Hepatocyte (in vitro differentiated cells): ENCODE measurements at places on chromosomes 7 and 10. TPM values are rescaled to one million over a fixed set of nuclear protein-coding genes. Genes with fewer than 3 reads are reported as not detected.
A peak's percentile ranks its signal among the peaks of the same experiment; 100 is the strongest.

DNA sequence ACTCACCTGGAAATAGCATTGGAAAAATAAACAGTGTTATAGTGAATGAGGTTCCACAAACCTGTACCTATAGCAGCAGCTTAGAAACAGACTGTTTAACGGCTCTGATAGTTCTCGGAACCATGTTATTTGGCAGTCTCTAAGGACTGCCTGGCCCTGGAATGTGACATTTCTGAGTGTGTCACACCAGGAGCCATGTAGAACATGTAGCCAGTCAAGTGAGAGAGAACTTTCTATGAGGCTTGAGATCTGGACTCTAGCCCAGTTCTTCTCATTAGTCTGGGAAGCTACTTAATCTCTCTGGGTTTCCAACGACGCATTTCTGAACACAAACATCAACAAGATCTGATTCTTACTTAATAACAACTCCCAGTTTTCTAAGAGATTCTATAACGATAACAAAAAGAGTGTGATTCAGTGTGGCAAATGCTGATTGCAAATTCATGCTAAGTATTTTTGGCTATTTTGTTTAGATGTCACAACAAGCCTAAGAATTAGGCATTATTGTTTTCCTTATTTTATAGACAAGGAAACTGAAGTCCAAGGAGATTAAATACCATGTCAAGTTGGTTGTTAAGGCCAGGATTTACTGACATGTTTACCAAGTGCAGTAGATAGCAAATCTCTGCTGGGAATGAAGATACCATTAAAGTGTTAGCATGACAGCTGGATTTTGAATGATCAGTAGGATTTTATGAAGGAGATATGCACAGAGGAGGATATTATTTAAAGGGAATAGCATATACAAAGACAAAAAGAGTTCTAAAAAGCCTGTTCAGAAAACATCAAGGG lies 47.2 kb downstream of the APBB1IP start:
- peak; percentile 17 for DNase-seq

- peak; percentile 60 for DNase-seq
Observed at GRCh38 chr7:129664029-129665012, 52.8 kb downstream of the NRF1 start.

DNA sequence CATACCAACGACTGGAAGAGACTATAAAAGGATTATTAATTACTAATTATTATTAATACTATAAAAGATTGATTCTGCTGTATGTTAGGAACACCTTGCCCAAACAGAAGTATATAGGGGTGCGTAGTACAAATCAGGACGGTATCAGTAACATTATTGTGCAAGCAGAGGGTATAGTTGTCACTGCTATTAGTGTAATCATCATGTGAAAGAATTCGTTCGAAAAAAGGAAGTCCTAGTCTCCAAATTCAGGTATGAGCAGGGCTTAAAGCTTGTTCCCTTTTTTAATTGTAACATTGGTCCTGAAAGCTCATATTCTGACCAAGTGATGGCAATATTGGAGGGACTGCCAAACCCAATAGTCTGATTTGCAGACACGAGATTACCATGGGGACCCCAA lies 81.8 kb downstream of the THSD7A start:
- no peak for DNase-seq

DNA sequence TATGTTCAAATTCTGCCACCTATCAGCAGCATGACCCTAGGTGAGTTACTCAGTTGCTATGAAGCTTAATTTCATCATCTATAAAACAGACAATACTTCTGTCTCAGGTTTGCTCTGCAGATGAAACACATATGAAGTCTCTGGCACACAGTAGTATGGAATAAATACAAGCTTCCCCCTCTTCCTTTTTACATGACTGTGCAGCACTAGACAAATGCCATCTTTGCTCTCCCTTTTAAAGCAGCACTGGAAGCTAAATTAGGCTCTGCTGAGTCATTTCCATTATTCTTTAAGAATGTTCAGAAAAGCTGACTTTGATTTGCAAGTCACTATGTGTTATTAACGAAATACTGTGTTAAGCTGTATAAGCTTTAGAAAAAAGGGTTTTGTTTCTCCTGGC lies 40.7 kb upstream of the ANAPC16 start:
- no peak for DNase-seq

DNA sequence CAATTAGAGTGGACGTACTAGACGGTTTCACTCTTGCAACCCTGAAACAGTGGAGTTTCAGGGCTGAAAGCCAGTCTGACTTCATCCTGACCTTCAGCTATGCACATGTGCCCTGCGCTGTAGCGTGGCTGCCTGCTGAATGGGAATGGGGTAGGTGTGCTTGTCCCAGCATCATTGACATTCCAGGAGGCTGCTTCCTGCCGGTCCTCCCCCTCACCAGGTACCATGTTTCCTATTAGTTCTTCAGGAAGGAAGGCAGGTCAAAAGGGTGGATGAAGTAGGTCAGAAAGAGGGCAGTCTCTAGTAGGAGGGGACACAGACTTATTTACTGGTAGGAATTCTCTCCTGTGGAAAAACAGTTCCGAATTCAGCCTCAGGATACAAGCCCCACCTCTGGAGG lies 551.8 kb upstream of the GALNT17 start:
- no peak for DNase-seq

- no peak for DNase-seq
Observed at GRCh38 chr7:29825775-29826529, 19.6 kb downstream of the WIPF3 start.

GRCh38 chr10:73517166-73517888 lies 21.5 kb upstream of the PPP3CB start:
- no peak for DNase-seq

GRCh38 chr7:115299397-115300037 lies 377.6 kb downstream of the MDFIC start:
- no peak for DNase-seq

DNA sequence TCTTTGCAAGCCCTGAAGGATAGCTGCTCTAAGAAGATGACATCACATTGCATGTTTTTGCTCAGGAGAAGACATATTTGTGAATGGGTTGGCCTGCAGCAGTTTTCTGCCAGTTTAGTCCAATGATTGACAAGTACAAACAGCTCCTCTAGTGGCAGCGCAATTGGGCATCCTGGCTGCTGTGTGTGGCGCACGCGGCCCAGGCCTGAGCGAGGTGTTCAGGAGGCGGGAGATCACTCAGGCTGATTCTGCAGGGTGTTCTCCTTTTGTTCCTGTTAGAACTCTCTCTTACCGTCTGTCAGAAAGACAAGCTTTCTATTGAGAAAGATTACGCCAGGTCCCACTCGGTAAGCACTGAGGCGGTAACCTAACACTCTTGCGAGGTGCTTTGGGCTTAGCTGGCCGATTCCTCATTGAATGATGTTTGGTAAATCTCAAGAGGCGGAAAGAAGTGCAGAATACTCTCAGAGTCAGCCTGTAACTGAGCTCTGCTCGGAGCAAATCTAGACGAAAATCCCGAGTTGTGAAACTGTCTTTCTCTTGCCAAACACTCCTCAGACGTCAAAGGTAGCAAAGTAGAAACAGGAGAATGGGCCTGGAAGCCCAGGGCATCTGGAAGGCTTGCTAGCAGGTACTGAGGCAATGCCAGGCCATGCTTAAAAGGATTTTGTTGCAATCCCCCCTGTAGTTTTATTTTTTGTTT lies 219.2 kb upstream of the BMPER start:
- DNase-seq = peak; percentile 19

GRCh38 chr10:90461437-90462155 lies 396.2 kb downstream of the HTR7 start:
- no peak for DNase-seq

- no peak for DNase-seq
Observed at GRCh38 chr10:53166325-53166724, 393.7 kb upstream of the MBL2 start.

- DNase-seq = peak; percentile 75
Observed at GRCh38 chr10:14536241-14537213, 205.8 kb upstream of the FRMD4A start.

DNA sequence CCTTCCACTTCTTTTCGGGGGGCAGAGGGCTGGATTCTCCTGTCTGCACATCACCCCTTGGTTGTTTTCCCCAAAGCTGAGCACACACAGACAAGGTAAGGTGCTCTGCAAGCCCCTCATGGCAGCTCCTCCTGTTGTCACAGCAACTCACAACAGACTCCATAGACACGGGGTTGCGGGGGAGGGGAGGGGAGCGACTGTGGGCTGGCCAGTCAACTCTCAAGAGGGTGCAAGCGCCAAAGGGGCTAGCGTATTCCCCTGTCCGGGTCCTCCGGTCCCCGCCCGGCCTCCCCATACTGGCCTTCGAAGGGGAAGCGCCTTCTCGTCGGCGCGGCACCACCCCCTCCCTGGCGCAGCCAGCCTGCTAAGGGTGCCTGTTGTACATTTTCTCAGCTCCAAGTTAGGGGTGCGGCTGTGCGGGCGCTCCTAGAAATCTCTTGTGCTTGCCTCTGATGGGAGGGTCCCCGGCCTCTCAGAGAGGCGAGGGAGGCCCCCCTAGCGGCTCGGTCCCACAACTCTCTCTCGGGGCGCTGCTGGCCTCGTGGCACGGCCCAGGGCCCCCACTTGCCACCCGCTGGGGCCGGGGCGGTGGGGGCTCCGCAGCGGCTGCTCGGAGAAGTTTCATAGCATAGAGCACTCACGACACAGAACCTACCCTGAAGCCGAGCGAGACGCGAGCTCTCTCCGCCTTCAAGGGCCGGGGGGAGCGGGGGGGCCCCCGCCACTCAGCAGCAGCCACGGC lies 498 bp downstream of the RHOBTB1 start:
- DNase-seq = peak; percentile 81

The GIMAP4 gene
- 0.63 and 1.8 TPM in 2 replicates for total RNA-seq

The PDE6C gene
- total RNA-seq = 0.07 and 0.08 TPM in 2 replicates

The RELN gene
- total RNA-seq = 16.3 and 22.0 TPM in 2 replicates

The PTF1A gene
- not detected in 2 replicates for total RNA-seq

The COL28A1 gene
- 0.47 and 1.1 TPM in 2 replicates for total RNA-seq
